Activated T-helper 17 cell treated with anti-CD3 and anti-CD28 coated beads, Interleukin-2, amount 50 U/mL, for 72 hours (primary cell): ENCODE measurements at places on chromosomes 1 and 21. TPM values are rescaled to one million over a fixed set of nuclear protein-coding genes. Genes with fewer than 3 reads are reported as not detected.

Gene SLC5A9
- total RNA-seq: not detected

Gene LCE6A
- not detected for total RNA-seq

Gene CBR3
- 19.7 TPM for total RNA-seq

DNA sequence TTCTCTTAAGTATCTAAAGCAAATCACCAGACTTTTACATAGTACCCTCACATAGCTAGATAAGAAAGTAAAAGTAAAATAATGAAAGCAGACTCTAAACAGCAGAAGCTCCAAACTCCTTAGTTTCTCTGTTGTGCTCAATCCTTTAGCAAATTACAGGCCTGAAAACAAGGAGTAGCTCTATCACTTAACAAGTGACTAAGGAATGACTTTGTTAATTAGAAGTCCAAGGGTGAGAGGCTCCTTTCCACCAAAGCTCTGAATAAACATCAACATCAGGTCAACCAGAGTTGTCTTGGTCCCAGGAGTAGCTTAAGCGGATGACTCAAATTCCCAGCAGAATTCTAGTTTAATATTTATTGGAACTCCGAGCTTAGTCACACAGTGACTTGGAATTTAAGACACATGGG lies 5.9 kb downstream of the NRIP1 start:
- ATAC-seq: peak; percentile 27

DNA sequence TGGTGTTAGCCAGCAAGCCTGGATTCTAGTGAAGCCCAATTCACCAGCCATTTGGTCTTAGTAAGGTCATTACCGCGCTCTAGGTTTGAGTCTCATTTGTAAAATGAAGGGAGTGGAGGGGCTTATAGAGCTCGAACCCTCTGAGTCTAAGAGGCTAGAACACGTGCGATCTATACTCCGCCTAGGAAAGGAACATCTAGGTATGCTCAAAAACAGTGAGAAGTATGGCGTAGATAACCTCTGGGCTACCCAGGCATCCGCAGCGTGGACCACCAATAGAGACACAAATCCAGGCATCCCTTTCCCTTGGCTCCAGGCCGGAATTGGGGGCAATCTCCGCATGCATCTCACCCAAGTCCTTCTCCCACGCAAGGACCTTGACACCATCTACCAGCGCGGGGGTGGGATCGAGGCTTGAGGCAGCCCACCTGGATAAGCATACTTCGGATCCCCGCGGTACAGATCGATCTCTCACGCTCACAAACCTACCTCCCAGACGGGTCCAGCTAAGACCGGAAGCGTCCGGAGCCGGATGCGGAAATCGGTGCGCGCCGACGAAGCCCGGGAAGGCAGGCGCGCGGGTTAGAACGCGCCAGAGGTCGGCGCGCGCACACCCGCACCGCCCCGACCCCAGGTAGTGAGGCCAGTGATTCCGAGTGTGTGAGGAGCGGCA lies at the start of gene METTL25B:
Gene METTL25B (plus strand): TSS at position 544 of the 673 bp plus-strand sequence. CDS start 636 bp downstream, outside the sequence.
- peak; percentile 74 for ATAC-seq

DNA sequence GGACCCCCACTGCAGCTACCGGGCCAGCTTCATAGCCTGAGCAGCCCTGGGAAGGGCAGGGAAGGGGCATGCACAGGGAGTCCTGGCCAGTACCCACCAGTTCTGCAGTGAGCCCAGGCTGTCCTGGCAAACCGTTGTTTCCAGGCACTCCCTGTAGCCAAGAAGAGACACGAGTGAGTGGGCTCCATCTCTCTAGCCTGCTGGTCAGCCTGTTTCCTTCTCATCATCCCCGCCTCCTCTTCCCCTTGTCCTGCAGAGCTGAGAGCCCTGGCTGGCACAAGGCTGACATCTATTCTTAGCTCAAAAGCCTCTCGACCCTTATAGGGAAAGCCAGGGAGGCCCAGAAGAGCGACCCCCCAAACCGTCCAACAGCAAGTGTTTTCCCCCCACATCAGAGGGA lies 28.7 kb downstream of the COL16A1 start:
- no peak for ATAC-seq

DNA sequence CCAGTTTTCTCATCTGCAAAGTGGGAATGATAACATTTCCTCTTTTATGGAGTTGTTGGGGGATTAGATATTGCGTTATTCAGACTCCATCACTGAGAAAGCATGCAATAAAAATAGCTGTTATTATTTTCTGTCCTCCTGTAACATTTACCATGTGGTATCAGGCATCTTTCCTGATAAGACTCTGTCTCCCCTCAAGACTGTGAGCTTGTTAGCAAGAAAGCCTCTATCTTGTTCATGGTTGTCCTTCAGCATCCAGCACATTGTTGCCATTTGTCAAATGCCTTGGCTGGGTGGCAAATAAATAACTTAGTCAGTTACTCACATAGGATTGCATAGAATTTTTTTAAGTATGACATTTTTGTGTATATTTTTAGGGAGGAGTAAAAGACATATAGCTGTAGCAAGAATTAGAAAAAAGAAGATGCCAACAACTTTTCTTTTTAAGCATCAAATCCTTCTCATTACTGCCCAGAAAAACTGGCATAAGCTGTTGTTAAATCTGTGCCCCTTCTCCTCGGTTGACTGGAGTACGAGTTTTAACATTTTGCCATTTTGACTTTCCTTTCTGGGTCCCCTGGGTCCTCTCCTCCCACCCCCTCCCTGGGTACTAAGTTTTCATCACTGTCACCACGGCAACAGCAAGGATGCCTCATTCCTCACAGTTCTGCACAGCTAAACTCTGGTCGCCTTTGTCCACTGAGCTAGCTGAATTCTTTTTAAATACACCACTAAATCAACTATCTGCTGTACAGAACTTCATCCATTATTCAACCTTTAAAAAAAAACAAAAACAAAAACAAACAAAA lies 1.0 kb upstream of the JAM2 start:
- no peak for ATAC-seq

- no peak for ATAC-seq
Observed at GRCh38 chr1:31731049-31731565, 27.3 kb upstream of the COL16A1 start.
